ENCODE measurements at places on chromosomes 7 and 10.

GRCh38 chr10:71836596-71836974 is 14.5 kb downstream of the PSAP start:
- DNase-seq = no peak

GRCh38 chr7:70303780-70304179 is 705.5 kb downstream of the AUTS2 start:
- DNase-seq = no peak

DNA sequence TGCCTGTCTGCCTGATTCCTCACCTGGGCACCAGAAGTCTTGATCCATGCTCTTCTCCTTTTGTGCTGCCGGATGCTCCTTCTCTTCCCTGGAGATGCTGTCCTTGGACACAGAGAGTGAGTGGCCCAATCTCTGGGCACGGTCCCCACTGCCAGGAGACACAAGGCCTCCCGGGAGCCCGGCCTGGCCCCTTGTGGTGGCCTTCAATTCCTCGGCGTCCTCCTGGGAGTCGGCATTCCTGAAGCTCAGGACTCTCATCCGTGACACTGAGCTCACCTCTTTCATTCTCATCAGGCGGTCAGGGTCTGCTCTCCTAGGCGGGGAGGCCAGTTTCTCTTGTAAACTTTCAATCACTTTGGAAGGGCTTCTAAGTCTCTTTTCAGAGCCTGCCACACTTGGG is 33.3 kb downstream of the JCAD start:
- no peak for DNase-seq

- DNase-seq = peak; percentile 81
Measured at GRCh38 chr7:124029396-124030188, 3.3 kb downstream of the TMEM229A start.

- no peak for DNase-seq
Measured at GRCh38 chr7:144780071-144780608, 55.7 kb downstream of the TPK1 start.
